ENCODE measurements at places on chromosomes 7 and 10. TPM values are rescaled to one million over a fixed set of nuclear protein-coding genes. Genes with fewer than 3 reads are reported as not detected.

Gene HECW1
- 1.1 TPM for total RNA-seq

Gene HOXA13
- not detected for total RNA-seq

DNA sequence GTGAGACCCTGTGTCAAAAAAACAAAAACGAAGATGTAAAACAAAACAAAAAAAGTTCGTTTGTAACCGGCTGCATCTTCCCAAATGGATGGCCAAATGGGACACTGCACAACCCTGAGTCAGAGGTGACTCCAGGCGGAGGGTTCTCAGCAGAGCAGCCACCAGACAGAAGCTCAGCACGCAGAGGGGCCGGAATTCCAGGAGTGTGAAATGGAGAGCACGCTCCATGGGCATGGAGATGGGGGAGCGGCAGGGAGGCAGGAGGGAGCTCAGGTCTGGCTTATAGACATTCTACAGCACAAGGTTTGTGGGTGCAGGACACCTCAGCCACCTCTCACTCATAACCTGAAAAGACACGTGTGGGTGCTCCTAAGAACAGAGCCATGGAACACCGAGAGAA lies 227.0 kb downstream of the MAD1L1 start:
- DNase-seq = no peak

GRCh38 chr10:18140149-18140956 lies at the start of gene CACNB2:
Gene CACNB2, plus strand, starts transcription at chr10:18140424.
- peak; percentile 51 for DNase-seq

- peak; percentile 11 for DNase-seq
These were observed 374.5 kb downstream of the PHTF2 start for GRCh38 chr7:78172933-78173591.

- DNase-seq = no peak
These were observed 1.7 kb upstream of the CLIP2 start for GRCh38 chr7:74287303-74288033.

Measured in IMR-90 (cell line).